ENCODE measurements at places on chromosomes 1 and 21. TPM values are rescaled to one million over a fixed set of nuclear protein-coding genes. Genes with fewer than 3 reads are reported as not detected.

Gene OR2AK2
- total RNA-seq, result 0.70 TPM

Gene AJAP1
- total RNA-seq, result 0.47 TPM

Gene CASQ1
- not detected for total RNA-seq

- peak; percentile 17 for DNase-seq
These were observed 10.5 kb upstream of the RNPC3 start for GRCh38 chr1:103514920-103515503.

DNA sequence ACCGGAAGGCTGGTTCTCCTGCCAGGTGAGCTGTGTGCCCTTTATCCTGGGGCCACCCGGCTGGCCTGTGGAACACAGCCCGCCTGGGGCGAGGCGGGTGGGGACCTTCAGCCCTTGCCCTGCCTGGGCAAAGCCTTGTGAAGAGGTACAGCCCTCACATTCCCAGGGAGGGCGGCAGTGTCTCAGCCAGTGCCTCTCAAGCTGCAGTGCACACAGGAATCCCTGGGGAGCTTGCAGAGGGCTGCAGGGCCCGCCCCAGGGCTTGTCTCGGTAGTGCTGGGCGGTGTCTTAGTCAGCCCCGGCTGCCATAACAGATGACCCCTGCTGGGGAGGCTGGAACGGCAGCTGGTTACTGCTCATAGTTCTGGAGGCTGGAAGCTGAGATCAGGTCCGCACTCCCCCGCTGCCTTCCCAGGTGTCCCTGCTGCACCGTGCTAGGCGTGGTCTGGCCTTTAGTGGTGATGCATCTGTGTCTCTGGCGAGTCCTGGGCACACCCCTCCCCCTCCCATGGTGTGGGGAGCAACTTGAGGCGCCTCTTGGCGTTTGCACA is 12.6 kb downstream of the DFFB start:
- DNase-seq, result no peak

- DNase-seq, result no peak
These were observed 181.2 kb upstream of the CSF3R start for GRCh38 chr1:36663772-36664430.

DNA sequence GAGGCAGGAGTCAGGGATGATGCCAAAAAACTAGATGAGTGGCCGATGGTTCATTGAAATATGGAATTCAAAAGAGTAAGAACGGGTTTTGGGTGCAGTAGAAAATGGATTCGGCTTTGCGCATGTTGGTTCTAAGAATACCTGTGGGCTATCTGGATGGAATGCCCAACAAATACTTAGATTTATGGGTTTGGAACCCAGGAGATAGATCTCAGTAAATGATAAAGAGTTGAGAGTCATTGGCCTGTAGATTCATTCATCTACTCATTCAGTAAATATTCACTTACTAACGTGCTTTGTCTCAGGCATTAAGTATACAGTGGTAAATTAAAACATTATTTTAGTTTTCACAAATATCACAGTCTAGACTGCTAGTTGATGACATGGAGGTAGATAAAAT is 247.7 kb downstream of the NFIA start:
- no peak for DNase-seq

GRCh38 chr1:14880456-14881316 is 272.9 kb upstream of the TMEM51 start:
- DNase-seq, result no peak

DNA sequence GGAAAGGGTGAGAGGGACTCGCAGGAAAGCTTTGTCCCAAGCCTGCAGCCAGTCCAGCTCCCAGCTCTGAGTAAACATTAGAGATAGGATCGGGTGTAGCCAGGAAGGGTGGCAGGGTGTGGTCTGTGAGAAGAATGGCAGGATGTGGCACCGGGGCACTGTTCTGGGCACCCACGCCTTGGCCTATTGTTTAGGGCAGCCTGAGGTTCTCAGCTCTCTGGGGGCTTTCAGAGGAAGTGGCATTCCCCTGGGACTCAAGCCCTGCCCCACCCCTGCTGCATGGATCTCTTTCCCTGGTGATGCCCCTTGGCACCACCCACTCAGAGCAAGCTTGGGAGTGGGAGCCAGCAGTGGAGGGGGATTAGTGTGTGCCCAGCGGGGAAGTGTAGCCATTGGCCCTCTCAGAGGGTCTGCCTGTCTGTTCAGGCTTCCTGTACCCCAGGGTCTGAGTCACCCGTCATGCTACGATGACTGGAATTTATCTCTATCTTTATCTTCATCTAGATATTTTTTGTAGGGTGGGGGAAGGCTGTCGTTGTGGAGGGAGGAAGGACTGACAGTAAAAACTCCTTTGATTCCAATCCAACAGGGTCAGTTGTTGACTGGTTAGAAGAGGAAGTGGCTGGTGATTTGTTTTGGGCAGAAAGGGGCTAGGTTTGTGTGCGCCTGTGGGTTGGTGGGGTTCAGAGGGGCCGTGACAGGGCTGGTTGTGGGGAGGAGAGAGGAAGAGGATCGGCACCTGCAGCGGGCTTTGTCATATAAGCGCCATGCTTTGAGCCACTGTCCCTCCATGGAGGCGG is 31.6 kb downstream of the SOX13 start:
- peak; percentile 34 for DNase-seq
